ENCODE measurements at places on chromosomes 6 and 20.

DNA sequence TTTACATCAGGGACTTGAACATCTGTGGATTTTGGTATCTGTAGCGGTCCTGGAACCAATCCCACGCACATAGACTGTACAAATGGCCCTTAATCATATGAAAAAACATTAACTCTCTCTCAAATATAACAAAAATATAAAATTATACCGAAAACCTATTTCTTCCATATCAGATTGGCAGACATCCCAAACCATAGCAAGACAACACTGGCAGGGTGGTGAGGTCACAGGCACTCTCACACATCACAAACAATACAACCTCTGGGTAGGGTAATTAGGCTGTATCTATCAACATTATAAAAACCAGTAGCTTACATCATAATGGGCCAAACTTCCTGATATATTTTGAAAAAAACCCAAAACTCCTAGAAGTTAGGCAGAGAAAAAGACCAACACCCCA, 40.9 kb downstream of the OVOL2 start:
- no peak for DNase-seq

DNA sequence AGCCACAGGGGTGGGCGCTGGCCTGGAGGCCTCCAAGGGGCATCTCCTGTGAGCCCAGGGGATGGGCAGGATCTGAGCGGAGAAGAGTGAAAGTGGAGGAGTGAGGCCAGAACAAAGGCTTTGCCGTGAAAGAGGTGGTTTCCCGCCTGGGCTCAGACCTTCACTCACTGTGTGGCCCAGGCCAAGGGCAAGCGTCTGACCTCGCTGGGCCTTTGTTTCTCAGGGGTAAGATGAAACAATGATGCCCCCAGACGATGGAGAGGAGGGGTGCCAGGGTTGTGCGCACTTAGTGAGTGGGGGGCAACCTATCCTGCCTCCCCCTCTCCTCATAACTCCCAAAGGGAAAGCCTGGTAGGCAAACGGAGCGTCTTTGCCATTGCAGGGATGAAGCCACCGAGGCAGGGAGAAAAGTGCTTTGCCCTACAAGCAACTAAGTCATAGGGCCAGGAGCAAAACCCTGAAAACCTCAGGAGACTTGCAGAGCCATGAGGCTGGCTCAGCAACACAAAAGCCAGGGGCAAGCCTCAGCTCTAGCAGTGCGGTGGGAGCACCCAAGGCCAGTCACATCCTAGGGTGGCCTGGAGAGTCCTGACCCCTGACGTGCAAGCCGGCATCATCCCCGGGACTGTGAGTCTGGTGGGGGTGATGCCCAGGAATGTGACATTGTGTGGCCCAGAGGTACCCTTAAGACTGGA, 897 bp upstream of the STMN3 start:
- DNase-seq: no peak

DNA sequence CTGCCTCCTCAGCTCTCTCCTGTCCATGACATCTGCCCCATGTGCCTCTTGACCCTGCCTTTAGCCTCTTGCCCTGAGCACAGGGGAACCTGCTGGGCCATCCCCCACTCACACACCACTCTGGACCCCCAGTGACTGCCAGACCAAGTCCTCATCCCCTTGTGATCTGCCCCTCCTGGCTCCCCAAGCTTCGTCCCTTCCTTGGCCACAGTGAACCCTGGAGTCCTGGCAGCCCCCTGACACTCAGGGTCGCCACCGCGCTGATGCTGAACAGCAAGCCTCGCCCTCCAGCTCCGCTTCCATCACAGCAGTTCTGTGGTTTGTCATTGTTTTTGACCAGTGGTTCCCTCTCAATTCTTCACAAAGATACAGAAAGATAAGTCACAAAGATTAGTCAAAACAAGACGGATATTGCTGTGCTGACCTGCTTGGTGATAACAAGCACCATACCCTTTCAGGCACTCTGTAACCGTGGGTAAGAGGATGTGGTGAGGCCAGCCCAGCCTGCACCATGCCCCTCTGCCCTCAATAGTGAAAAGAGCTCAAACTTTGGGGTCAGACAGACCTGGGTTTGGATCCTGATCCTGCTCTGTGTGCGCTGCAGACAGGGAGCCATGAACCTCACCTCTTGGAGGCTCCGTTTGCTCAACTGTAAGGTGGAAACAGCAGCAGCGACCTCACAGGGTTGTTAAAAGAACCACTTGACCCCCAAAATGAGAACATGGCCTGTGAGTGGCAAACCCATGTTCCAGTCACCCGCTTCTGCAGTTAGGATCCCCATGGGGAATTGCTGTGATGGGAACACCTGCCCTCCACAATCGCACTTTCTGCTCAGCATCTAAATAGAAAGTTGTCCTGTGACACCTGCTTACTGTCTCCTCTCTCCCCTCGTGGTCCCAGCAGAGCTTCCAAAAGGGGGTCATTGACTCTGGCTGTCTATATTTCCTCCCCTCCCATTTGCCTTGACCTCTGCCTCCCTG, 114.5 kb downstream of the TOX2 start:
- peak; percentile 84 for DNase-seq

DNA sequence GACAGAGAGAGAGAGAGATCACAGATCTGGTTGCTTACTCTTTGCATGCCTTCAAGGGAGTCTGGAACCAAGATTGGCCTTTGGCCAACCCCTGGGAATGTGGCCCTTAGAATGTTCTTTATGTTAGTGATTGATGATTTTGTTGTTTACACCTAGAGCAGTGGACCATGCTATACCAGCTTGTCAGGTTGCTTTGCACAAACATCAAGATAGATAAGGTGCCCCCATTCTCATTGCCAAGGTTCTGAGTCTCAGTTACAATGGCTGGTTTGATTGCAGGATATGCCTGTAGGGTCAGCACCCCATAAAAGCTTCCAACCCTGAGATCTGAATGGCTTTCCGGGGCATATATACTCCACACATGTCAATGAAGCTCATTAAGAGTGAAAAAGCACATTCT, 53.5 kb upstream of the SLC2A12 start:
- no peak for DNase-seq

GRCh38 chr6:163585932-163586437, 171.5 kb downstream of the QKI start:
- DNase-seq: no peak

DNA sequence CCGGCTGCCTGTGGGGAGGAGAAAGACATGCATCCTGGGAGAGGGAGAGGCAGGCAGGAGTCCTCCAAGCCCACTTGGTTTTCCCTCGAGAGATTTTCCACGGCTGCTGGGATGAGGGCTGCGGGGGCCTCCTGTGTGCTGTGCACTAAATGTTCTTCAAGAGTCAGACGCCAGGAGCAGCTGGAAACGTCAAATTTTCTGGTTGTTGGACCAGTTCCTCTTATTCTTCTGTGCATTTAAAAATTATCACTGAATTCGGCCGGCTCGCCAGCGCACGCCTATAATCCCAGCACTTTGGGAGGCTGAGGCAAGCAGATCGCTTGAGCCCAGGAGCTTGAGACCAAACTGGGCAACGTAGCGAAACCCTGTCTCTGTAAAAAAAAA, 32.8 kb upstream of the NTSR1 start:
- no peak for DNase-seq
